HFFc6 (cell line): ENCODE measurements at places on chromosomes 1 and 21. TPM values are rescaled to one million over a fixed set of nuclear protein-coding genes. Genes with fewer than 3 reads are reported as not detected.

GRCh38 chr1:222582099-222582774 is 7.5 kb downstream of the TAF1A start:
- DNase-seq, result peak; percentile 13

DNA sequence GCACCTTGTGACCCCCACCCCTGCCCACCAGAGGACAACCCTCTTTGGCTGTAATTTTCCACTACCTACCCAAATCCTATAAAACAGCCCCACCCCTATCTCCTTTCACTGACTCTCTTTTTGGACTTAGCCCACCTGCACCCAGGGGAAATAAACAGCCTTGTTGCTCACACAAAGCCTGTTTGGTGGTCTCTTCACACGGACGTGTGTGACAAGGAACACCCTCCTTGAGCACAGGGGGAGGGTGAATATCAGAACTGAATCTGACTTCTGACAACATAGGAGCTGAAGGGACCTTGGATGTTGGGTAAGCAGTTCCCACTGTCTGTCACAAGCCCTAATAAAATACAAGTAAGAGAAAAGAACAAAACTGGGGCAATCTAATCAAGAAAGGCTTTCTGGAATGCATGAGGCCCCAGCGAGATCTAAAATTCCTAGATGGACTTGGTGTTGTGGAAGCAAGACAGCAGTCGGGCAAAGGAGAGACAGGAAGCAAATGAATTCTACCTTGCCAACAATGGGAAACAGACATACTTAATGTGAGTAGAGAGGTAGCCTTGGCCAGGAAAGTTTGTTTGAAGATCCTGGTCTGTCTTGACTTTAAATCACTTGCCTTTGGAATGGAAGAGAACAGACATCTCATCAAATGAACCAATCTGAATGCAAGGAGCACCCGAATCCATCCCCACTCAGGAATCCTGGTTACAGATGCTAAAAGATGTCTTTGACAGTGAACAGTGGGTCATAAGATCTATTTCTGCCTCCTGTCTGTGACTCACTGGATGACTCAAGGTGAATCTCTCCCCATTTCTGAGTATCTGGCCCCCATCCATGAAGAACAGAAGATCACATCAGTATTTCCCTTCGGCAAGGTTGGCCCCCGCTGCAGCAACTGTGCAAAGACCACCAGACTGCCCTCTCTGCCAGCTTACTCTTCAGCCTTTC is 53.3 kb downstream of the OLFML3 start:
- DNase-seq, result peak; percentile 86

- DNase-seq, result no peak
Measured at GRCh38 chr1:14607295-14607694, 8.8 kb downstream of the KAZN start.

DNA sequence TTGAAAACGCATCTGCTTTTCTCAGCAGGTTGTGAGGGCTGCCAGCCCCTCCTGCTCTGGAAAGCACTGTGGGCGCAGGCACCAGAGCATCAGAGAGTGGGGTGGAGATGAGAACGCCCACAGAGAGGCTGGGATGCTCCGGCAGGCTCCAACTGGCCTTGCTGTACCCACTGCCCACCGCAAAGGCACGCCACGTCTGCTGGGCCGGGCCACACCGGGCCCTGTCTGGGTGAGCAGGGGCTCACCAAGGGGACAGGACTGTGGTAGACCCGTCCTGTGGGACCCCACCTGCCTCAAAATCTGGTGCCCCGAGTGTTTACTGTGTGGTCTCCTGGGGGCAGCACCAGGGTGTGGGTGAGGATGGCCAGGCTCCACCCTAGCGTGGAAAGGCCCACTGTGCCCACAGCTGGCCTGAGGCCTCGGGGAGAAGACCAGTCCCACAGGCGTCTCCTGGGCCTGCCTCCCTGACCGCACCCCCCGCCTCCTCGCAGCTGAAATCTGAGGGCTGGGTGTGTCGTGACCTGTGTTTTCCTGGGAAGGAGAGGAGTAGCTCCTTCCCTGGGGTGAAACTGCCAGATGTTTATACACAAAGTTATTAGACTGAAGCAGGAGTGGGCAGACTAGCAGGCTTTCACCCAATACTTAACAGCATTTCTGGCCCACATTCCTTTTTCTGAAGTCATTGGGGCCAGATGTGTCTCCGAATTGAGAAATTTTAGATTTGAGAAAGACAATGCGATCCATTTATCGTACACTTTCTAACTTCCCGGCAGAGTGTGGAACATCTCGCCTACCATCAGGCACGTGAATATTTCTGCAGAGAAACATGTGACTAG is 53.8 kb downstream of the STUM start:
- DNase-seq, result peak; percentile 30

- DNase-seq, result no peak
Measured at GRCh38 chr1:9860887-9861286, 37.1 kb upstream of the CLSTN1 start.

DNA sequence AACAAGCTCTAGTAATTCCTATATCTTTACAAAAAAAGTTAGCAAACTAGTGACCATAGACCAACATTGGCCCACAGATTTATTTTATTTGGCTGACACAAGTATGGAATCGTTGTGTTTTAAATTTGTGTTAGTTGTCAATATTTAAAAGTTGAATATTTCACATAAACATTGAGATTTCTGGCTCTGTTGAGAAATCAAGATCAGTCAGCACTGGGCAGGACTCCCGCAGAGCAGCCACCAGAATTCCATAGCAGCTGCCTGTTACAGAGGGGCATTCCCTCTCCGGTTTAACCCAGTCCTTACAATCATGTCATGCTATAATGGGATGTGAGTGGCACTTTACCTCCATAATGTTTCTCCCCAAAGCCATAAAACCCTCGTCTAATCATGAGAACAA is 79.2 kb upstream of the NRIP1 start:
- no peak for DNase-seq

GRCh38 chr1:183101081-183101480 is 77.9 kb downstream of the LAMC1 start:
- no peak for DNase-seq

DNA sequence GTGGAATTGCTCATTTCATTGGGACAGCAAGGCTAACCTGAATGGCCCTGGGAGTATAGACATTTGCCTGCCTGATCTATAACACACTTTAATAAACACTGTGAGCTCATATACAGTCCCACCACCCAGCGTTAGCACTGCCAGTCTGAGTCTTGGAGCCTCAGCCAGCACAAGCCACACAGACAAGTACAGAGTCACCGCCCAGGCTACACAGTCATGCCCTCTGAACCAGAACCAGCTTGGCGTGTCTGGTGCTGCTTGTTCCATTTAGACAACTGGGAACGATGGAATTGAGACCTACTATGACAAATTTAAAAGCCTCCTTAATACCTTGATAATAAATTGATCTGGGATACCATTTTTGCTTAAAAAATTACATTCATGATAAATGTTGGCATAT is 31.6 kb downstream of the NID1 start:
- DNase-seq, result no peak

- peak; percentile 28 for DNase-seq
Measured at GRCh38 chr1:210299501-210299900, 29.2 kb upstream of the HHAT start.

- DNase-seq, result no peak
Measured at GRCh38 chr21:46110499-46111192, 12.7 kb downstream of the COL6A2 start.

- DNase-seq, result peak; percentile 56
Measured at GRCh38 chr1:156103521-156103947, 11.0 kb upstream of the LMNA start.

DNA sequence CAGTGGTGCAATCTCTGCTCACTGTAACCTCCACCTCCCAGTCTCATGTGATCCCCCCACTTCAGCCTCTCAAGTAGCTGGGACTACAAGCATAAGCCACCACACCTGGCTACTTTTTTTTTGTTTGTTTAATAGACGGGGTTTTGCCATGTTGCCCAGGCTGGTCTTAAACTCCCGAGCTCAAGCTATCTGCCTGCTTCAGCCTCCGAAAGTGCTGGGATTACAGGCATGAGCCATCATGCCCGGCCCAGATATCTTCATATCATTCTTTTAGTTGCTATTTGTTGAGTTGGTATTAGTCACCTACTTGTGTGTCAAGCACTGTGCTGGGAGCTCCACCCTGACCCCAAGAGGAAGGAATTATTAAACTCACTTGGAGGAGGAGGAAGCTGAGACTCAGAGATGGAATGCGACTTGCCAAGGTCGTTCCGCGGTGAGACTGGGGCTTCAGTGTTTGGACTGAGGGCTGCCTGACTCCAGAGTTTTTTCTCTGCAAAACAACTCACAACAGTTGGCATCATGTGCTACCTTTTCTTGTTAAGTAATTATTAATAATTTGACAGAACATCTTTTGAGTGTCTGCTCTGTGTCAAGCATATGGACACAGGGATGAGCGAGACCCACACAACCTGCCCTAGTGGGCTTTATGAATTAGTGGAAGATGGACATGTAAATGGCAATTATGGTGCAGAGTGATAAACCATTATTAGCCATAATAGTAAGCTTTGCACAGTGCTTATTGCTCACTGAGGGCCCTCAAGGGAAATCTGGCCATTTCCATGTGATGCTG is 132.0 kb downstream of the FOXD2 start:
- DNase-seq, result peak; percentile 97

DNA sequence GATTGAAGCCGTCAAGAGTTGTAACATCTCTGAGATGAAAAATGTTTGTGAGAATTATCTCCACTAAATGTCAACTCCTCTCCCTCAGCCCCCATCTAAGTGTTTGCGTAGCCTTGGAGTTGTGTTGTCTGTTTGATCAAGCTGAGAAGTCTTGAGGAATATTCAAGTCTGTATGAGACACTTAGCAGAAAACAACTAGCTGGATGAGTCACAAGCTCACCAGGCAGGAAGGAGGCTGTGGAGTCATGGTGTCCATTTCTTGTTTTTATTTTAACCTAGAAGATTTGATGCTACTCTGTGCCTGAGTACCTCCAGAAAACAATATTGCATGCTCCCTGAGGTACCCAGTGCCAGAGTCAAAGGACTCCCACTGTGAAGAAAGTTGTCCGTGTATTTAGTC is 211.6 kb upstream of the PLXNA2 start:
- DNase-seq, result peak; percentile 9

- DNase-seq, result no peak
Measured at GRCh38 chr1:93434088-93434487, 13.8 kb upstream of the FNBP1L start.

DNA sequence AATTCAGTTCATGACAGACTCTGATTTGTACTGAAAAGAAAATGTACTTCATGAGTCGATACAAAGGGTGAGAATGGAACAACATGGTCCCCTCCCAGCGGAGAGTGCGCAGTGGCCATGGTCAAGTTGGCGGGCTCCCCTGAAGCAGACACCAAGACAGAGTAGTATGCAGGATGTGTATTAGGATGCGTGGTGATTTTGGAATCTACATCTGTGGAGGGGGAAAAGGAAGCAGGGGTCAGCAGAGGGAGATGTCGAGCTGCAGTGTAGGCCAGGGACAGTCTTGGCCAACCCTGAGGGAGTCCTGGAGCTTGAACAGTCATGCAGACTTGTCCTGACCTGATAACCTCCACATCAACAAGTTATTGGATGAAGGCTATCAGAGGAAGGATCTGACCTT is 481.0 kb downstream of the OMA1 start:
- DNase-seq, result no peak

DNA sequence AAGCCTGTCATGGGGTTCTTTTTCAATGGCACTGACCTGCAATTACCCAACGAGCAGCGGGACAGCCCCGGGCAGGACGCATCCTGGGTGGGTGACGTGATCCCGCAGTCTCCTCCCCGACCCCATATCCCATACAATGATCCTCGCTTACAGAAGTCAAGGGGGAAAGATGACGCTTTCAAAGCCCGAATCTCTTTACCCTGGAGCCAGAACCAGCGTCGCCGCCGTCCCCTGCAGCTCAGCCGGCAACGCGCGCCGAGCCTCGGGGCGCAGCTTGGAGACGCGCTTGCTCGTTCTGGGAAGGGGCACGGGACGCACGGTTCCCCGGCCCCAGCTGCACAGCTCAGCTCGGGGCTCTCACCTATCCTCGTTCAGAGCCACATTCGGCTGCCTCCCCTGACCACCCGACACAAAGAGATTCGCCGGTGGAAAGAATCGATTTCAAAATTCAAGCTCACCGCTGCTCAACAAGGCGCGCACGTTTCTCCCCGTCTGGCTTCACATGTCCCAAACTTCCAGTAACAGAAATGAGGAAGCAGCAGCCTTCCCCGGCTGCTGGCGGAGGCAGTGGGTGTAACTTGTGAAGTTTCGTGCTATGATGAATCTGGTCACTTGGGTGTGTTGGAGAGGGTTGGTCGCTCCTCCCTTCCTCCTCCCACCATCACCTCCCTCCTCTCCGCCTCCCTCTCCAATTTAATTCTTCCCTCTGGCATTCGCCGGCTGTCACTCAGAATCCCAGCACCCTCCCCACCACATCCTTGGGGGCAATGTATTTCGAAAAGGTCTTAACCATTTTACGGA is at the start of gene TIAM1:
TIAM1 (minus strand) TSS at position 582 of the 801 bp plus-strand sequence. CDS start 77,289 bp downstream, outside the sequence.
- no peak for DNase-seq

DNA sequence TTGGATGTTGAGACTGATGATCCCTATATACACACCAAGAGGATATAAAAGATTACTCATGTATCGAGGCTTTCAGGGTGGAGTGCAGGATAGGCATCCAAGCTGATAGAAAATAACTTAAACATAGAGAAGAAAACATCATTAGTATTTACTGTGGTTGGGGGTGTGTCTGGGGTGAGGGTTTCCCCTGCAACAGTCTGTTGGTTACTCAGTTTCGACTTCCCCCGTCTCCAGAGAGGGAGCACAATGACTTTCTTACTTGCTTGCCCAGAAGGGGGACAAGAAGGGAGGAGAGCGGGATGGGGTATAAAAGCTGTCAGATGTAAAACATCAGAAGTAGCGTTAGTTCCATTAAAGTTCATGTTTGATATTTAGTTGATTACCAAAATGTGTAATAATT is 717.4 kb upstream of the ZP4 start:
- DNase-seq, result no peak

- no peak for DNase-seq
Measured at GRCh38 chr1:193516755-193517388, 330.5 kb upstream of the B3GALT2 start.

DNA sequence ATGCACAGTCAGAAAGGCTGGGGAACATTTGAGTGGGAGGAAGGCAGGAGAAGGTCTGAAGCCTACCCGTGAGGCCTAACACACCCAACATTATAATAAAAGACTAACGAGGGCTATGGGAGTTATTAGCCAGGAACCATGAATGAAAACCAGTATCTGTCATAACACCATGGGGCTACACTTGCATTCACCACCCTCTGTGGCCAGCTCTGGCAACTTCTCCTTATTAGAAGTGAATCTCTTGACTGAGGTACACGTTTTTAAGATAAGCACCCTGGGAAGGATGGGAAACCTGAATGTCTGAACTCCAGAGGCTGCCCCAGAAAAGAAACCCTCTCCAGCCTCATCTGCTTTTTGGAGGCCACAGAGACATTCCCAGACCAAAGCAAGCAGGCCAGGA is 204.3 kb upstream of the RAB4A start:
- no peak for DNase-seq

GRCh38 chr1:56709269-56709880 is 64.3 kb downstream of the PRKAA2 start:
- DNase-seq, result peak; percentile 35

Gene OR14K1
- not detected in 3 replicates for total RNA-seq

Gene GPR3
- 2.0 to 2.9 TPM (median 2.3 TPM) in 3 replicates for total RNA-seq

Gene B4GALT3
- 32.7 to 33.7 TPM (median 33.7 TPM) in 3 replicates for total RNA-seq

Gene IFI44
- total RNA-seq, result 1.3 to 3.0 TPM (median 1.7 TPM) in 3 replicates

Gene PLCH2
- 0.13 and 0.14 TPM in 2 replicates for total RNA-seq

Gene CD1B
- not detected in 3 replicates for total RNA-seq

Gene TBCE
- 22.7 to 30.8 TPM (median 26.3 TPM) in 3 replicates for total RNA-seq

Gene LORICRIN
- not detected in 2 replicates for total RNA-seq

Gene FAM78B
- not detected in 3 replicates for total RNA-seq
